Activated naive CD8-positive, alpha-beta T cell treated with anti-CD3 and anti-CD28 coated beads for 36 hours (primary cell): ENCODE measurements at places on chromosomes 2 and 18. TPM values are rescaled to one million over a fixed set of nuclear protein-coding genes. Genes with fewer than 3 reads are reported as not detected.

DNA sequence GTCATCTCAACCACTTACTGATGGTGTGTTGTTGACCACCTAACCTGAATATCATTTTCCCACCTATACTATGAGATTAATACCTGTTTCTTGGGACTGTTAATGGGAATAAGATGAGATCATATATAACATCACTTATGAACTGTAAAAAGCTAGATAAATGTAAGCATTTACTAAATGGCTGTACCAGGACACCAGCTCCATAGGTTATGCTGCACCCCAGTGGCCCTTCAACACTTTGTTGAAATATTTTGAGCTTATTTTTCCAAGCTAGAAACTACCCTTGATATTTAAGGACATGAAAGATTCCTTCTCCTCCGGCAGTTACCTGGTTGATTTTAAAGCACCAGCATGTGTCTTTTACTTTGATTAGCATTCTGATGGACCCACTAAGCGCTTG lies 138.0 kb upstream of the CDCA7 start:
- DNase-seq, result no peak

DNA sequence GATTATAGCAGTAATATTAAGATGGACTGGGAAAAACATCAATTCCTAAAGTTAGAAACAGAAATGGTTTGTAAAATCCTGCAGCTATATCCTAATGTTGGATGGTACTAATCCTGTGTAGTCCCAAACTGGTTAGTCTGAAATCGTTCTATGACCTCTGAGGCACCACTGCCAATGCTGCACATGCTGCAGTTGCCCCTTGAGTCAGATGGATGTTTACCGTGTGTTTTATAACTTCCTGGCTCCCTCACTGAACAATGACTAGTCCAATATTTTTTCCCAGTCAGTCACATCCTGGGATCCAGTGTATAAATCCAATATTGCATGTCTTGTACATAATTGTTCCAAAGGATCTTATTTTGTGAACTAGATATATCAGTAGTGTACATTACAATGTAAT lies 226.7 kb upstream of the PKDCC start:
- no peak for DNase-seq

- no peak for DNase-seq
Observed at GRCh38 chr2:46771309-46771708, 144.3 kb downstream of the MCFD2 start.

DNA sequence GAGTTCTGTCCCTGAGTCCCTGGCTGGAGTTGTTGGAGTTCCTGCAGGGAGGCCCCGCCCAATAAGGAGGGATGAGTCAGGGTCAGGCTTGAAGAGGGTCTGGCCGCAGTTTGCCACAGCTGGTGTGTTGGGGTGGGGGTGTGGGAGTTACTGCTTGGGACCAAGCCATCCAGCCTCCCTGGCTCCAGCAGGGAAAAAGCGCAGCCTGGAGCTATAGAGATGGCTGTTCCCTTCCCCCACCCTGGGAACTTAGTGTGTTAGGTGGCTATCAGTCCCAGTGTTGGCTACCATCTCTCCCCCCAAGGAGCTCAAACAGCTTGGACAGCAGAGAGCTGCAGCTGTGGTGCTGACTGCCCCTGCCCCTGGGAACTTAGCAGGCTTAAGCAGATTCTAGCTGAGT lies 13.2 kb upstream of the TANK start:
- no peak for DNase-seq

- no peak for DNase-seq
Observed at GRCh38 chr2:196590286-196590685, 49.2 kb upstream of the CCDC150 start.

GRCh38 chr18:77059294-77059916 lies 73.2 kb downstream of the MBP start:
- DNase-seq, result no peak

- DNase-seq, result peak; percentile 49
Observed at GRCh38 chr2:237072067-237072931, 13.4 kb upstream of the COPS8 start.

DNA sequence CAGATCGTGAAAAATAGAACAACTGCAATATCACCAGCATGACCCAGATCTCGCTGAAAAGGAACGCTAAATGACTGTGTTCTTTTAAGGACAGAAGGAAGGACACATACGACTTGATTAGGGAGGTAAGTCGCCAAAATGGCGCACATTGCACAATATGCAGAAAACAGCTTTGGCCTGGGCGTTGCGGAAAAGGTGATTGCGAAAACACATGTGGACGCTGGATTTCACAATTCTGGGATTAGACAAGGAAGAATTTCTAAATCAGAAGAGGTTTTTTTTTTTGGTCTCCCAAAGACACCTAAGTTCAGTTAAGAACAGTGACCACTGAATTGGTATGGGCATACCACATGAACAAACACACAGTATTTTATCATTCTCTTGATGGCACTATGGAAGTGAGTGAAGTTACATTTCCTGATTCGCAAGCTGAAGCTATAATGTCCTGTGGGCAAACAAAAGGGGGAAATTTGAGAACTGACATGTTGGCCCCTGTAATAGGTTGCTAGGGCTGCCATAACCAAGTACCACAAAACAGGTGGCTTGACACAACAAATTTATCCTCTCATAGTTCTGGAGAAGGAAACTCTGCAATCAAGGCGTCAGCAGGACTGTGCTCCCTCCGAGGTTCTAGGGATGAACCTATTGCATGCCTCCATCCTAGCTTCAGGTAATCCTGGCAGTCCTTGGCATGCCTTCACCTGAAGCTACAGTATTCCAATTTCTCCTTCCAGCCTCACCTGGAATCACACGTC lies 25.8 kb upstream of the ERICH2 start:
- DNase-seq, result no peak

DNA sequence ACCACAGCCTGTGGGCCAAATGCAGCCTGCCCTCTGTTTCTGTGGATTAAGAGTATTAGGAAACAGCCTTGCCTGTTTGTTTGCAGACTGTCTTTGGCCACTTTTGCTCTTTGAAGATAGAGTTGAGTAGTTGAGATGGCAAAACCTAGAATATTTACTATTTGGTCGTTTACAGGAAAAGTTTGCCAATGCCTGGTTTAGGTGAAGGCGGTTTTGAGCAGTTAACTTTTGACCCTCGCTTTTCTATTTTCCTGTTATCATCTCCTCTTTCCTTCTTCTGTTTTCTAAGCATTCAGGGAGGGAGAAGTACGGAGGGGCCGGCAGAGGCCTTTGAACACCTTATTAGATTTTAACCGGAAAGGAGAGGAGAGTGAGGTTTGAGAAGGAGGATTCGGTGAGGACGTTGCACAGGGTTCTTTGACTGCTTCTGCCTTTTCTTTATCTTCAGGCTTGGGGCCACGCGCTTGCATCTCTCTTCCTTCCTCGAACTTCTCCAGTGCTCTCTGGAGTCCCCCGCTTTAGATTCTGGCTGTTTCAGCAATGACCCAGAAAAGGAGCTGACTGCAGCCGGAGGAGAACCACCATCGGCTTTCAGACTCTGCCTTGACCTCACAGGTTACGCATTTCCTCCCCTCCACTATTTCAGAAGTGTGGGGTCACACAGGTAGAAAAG lies 39.2 kb downstream of the IL1R2 start:
- no peak for DNase-seq

GRCh38 chr18:36349552-36349951 lies 52.0 kb downstream of the FHOD3 start:
- no peak for DNase-seq

DNA sequence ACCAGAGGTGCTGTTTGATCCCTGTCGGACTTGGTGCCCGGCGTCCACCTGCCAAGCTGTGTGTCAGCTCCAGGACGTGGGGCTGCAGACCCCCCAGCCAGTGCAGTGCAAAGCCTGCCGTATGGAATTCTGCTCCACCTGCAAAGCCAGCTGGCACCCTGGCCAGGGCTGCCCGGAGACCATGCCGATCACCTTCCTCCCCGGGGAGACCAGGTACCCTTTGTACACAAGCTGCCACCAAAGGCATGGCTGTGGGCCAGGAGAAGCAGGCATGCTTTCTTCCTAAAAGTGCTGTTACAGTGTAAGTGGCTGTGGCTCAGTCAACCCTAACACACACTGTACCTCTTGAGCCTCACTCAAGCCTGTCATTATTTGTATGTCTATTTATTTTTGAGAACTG lies 103.3 kb downstream of the RNF144A start:
- no peak for DNase-seq

GRCh38 chr18:56574861-56575260 lies 63.5 kb downstream of the TXNL1 start:
- no peak for DNase-seq

DNA sequence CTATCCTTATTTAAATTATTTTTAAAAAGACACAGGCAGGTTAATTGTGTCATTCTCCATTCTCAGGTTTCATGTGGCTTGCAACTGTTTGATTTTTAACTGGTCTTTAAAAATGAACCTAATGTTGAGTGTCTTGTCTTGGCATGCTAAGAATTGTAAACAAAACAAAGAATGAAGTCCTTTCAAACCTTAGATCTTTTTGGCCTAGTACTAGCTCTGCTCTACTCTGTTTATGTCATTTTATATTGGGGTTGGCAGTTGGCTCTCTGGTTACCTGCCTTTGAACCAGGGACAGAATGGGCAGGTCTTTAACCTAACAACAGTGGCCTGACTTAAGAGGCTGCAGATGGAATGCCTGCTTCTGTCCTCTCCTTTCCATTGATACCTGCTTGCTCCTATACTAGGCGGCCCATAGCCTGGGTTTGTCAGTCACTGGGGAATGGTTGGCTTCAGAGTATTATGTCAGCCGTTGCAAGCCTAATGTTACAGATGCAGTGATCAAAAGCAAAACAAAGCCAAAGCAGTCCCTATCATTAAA lies 85.5 kb downstream of the MTA3 start:
- DNase-seq, result no peak

The APLF gene
- 2.7 TPM for total RNA-seq

The REG1B gene
- not detected for total RNA-seq

The FRZB gene
- not detected for total RNA-seq

The NYAP2 gene
- 0.06 TPM for total RNA-seq

The ST6GAL2 gene
- not detected for total RNA-seq
